ENCODE measurements at places on chromosomes 12 and 14.

DNA sequence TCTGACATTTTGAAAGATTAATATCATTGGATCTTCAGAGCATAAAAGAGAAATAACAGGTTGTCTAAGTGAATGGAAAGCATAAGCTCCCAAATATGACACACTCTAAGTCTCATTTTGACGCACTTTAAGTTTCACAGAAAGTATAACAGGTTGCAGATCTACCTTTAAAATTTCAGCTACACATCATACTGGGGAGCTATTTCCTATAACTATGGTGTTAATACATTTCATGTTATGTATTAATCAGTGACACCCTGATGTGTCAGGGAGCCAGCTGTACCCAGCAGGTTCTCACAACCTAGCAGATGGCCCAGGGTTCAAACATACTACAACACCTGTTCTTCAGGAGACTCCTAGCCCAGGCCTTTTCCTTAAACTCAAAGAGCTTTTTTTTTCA, 31.1 kb upstream of the TMX1 start:
- DNase-seq: no peak

DNA sequence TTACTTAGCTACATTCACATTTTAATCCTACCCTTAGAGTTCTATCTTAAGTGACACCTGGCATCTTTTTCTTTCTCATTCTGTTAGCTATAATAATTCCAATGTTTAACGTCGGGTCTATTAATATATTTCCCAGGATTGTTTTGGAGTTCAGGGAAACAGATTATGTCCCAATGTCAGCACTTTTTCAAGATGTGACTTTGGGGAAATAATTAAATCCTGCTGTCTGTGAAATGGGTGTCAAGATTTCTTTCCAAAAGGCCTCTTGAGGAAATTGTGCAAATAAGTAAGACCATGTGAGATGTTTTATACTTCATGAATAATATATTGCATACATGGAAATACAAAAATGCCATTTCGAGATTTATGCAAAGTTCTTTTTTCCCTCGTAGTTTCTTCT, 887.6 kb upstream of the SEL1L start:
- DNase-seq: no peak

- DNase-seq: no peak
These were observed 91.5 kb downstream of the CPNE8 start for GRCh38 chr12:38813923-38814322.

DNA sequence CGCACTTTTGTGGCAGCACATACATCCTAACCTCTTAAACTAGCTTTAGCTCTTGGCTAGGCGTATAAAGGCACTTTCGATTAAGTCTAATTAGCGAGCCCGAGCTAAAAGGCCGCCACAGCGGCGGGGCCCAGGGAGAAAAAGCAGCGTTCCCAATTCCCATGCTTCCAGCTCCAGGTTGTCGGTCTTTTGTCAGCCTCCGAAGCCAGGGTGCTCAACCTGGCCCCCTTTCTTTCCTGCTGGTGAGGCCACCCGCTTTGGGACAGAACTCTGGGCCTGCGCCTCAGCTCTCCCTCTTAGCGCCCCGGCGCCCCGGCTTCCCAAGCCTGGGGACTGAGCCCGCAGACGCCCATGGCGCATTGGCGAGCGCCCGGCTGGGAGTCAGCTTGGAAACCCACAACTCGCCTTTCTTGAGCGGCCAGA, 33.3 kb upstream of the TBX5 start:
- no peak for DNase-seq

GRCh38 chr12:53173085-53173715, 7.3 kb upstream of the ZNF740 start:
- DNase-seq: no peak

GRCh38 chr12:103975368-103975767, 9.7 kb downstream of the TDG start:
- no peak for DNase-seq

GRCh38 chr14:53608369-53608768, 348.3 kb downstream of the BMP4 start:
- DNase-seq: no peak

GRCh38 chr12:124523071-124523470, 44.3 kb downstream of the NCOR2 start:
- DNase-seq: no peak

DNA sequence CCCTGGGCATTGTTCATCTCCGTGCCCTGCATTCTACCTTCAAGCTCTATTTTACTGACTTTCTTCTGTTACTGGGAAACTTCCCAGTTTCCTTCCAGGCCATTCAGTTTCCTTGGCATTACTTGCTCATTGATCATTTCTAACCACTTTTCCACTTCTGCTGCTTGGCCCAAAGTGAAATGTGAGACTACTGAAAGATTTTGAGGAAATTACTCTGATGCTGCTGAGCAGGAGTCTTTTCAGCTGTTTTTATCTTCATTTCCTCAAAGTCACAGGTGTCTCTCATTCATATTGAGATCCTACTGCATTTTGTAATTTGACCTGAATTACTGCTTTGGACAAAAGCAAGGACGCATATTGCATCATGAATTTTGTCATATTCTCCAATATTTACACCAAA, 26.4 kb upstream of the DBX2 start:
- DNase-seq: no peak

GRCh38 chr14:61630399-61631044, 64.8 kb upstream of the HIF1A start:
- DNase-seq: no peak

- DNase-seq: no peak
These were observed 49.7 kb downstream of the KICS2 start for GRCh38 chr12:64172143-64172970.

GRCh38 chr12:57744194-57744776, 554 bp upstream of the TSPAN31 start:
- peak; percentile 59 for DNase-seq

GRCh38 chr12:22994316-22994675, 369.3 kb downstream of the ETNK1 start:
- DNase-seq: no peak

GRCh38 chr14:74429221-74429691, 3.2 kb upstream of the SYNDIG1L start:
- DNase-seq: no peak

DNA sequence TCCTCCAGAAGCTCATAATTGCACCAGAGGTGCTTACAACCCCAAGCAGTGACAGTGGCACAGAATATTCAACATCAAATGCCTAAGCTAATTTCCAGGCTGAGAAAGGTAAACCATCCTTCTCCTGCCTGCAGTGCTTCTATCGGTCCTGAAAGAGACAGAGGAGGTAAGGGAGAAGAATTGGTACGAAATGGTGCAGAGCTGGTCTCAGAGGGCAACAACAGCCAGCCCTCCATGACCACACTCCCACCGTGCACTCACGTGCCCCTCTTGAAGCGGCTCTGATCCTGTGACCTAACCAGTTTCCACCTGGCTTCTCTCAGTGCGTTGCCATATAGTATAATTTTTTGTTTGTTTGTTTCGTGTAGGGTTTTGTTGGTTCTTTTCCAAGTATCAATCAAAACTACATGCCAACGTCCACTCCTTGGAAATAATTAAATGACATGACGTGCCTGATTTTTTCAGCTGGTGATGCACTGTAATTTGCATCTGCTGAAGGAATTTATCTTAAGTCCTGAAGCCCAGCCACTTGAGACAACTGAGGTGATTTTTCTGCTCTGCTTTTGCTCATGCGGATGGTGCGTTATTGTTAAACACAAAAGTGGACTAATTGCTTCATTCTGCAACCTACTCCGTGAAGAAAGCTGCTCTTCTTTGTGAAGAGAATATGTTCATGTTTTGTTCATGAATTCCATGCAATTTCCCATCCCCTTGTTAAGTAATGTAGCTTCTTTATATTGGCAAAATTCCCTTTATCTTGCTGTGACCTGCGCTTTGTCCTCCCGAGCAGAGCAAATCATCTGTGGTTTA, 1.3 kb upstream of the ATP2A2 start:
- DNase-seq: no peak

DNA sequence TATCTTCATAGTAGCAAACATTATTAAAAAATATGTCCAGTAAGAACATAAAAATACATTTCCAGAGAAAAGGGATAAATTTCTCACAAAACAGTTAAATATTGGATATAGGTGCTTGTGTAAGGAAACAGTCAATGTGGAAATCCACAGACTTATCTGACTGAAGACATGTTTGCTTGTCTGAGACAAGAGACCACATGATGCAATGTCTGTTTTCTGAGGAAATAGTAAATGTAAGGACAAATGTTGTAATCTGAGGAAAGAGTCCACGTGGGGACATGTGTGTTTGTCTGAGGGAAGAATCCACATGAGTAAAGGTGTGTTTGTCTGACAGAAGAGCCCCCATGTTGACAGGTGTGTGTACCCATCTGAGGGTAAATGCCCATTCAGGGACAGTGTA, 1093.2 kb downstream of the TMEM121 start:
- no peak for DNase-seq

GRCh38 chr14:56759094-56759493, 51.2 kb downstream of the OTX2 start:
- no peak for DNase-seq

DNA sequence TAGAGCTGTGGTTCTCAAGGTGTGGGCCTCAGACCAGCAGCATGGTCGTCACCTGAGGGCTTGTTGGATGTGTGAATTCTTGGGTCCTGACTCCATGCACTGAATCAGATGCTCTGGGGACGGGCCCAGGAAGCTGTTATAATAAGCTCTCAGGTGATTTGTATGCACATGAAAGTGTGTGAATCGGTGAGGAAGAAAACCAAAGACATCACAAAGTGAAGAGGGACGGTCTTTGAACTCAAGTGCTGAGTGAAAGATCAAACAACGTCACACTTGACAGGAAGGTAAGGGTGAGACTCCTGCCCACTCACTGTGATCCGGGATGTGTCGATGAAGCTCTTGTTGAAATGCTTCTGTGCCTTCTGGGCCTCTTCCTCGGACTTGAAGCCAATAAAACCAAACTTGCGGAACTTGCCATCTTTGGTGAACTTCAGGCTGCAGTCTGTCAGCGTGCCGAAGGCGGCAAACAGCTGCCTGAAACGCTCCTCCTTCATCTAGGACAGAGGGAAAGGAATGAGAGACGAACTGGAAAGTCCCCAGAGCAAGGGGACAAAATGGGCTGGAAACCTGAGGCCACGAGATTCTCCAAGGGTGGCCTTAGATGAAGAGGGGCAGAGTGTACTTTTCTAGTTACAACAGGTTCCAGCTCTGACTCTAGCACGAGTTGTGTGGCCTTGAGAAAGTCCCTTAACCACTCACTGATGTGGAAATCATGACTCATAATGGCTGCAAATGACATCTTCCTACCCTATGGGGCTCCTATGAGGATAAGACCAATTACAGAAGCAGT, 4.0 kb downstream of the RBM19 start:
- DNase-seq: no peak

DNA sequence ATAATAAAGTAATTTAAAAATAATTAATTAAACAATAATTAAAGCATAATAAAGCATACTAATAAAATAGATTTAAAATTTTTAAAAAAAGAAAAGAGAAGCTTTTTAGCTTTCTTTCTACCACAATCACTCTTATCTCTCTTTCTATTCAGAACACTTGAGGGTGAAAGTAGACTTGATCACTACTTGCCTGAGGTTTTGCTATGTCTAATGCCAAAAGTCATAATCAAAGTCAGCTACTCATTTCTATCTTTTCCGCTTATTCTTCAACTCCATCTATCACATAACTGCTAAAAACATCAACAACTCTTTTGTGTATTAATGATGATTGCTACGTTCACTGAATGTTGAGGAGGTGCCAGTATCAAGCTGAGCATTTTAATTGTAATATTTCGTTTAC, 202.0 kb upstream of the KRR1 start:
- no peak for DNase-seq

DNA sequence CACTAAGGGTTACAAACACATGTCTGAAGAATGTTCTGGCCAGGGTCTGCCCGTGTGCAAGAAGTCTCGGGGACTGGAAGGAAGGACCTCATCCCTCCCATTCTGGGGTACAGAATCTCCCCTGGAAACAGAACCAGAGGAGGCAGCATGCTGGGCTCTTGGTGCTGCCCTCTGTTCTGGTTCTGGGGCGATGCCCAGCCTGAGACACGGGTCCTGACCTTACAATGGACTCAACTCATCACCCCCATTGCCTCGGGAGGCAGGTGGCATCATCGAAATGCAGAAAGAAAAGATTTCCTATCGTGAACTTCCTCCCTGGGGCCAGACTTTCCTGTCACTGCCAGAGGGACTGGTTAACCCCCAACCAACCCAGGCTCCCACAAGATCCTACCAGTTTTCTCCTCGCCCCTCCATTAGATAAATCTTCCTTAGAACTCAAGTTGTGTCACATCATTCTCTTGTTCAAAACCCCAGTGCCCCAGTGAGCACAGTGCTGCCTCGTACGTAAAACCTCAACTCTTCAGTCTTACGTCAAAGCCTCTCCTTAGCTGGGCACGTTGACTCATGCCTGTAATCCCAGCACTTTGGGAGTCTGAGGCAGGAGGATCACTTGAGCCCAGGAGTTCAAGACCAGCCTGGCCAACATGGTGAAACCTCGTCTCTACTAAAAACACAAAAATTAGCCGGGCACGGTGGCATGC, 52.1 kb downstream of the PSMA6 start:
- no peak for DNase-seq

- DNase-seq: no peak
These were observed 32.3 kb downstream of the CDKN1B start for GRCh38 chr12:12749433-12749832.

DNA sequence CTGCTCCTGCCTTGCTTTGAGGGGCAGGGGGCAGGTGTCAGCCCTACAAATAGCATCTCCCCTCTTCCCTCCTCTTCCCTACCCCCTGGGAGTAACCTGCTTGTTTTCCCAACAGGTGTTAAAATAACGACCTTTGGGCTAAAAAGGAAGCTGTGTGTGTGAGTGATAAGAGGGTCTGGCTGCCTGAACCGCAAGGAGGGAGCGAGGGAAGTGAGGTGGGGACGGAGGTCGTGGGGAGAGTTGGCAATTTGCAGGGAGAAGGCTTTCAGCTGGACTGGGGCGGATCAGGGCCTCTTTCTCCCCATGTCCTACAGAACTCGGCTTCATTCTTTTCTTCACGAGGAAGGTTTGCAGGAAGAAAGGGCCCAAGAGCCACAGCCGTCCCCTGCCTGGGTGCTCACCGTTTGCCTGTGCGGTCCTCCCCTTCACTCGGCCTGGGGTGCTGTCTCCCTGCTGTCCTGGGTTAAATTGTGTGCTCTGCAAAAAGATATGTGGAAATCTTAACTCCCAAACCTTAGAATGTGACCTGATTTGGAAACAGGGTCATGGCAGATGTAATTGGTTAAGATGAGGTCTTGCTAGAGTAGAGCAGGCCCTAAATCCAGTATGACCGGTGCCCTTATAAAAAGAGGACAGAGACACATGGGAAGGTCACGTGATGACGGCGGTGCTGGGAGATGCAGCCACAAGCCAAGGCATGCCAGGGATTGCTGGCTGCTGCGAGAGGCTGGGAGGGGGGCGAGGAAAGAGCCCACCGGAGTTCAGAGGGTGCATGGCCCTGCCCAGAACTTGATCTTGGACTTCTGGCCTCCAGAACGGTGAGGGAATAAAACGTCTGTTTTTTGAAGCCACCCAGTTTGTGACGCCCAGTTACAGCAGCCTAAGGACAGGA, 38.7 kb upstream of the NCOR2 start:
- DNase-seq: no peak

- DNase-seq: no peak
These were observed 245.4 kb downstream of the DUSP6 start for GRCh38 chr12:89106950-89107349.

- DNase-seq: no peak
These were observed 140.6 kb upstream of the PLEKHG7 start for GRCh38 chr12:92562063-92562734.

GRCh38 chr12:94039914-94040313, 108.5 kb upstream of the PLXNC1 start:
- DNase-seq: no peak

Measured in T-helper 9 cell (primary cell).